ENCODE measurements at places on chromosomes 7 and 10.

DNA sequence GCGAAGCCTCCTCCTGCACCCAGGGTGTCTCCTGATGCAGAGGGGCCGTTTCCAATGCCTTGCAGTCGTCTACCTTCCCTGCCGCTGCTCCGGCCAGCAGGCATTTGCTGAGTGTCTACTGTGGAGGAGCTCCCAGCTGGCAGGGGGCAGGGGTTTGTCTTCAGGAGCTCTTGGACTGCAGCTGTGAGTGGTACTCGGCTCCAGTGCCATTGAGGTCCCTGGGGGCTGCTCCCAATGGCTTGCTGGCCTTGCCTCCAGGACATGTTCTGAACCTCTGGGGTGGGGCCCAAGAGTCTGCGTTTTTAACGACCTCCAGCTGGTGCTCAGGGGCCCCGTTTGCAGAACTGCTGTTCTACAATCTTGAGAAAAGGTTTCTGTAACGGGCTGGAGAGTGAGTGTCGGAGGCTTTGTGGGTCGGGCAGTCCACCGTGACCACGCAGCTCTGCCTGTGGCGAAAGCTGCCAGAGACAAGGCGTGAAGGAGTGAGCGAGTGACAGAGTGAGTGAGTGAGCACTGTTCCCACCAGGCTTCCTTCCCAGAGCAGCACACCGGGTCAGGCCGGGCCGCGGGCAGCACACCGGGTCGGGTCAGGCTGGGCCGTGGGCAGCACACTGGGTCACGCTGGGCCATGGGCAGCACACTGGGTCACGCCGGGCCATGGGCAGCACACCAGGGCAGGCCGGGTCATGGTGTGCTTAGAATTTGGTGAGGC is 520.2 kb downstream of the PTPRN2 start:
- DNase-seq: no peak

DNA sequence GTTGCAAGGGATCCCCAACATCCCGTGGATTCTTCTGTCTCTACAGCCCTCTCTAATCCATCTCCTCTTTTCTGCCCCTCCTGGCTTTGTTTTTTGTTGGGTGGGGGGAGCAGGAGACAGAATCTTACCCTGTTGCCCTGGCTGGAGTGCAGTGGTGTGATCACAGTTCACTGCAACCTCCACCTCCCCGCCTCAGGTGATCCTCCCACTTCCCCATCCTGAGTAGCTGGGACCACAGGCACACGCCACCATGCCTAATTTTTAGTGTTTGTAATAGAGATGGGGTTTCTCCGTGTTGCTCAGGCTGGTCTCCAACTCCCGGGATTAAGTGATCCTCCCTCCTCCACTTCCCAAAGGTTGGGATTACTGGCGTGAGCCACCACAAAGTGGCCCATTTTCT is 121.8 kb downstream of the MYL10 start:
- no peak for DNase-seq

DNA sequence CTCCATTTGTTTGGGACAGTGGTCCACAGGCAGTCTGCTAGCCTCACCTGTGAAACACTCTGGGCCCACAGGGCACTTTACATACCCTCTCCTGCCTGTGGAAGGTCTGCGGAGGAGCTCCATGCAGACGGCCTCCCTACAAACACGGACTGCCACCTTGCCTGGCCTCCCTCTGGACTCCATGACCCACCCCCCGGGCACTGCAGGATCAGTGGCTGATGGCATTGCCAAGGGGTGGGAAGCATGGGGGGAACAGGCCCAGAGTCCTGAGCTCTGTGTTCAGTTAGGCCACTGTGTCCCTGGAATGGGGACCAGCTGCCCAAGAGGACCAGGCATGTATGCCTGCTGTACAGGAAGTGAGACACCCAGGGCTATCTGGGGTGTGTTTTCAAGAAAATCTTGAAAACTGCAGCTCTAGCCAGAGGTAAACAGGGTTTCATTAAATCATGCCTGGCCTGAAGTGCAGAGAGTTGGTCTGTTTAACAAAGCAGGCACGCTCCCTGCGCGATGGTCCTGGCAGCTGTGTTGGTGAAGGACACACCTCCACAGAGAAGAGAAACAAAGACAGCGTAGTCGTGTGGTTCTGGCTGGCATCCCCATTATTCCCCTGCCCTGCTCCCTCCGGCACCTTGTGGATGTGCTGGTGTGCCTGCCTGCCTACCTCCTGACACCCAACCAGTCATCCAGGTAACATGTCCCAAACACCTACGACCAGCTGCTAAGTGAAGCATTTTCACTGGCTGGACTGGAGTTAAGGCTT is 470.8 kb upstream of the ZMIZ1 start:
- DNase-seq: no peak

DNA sequence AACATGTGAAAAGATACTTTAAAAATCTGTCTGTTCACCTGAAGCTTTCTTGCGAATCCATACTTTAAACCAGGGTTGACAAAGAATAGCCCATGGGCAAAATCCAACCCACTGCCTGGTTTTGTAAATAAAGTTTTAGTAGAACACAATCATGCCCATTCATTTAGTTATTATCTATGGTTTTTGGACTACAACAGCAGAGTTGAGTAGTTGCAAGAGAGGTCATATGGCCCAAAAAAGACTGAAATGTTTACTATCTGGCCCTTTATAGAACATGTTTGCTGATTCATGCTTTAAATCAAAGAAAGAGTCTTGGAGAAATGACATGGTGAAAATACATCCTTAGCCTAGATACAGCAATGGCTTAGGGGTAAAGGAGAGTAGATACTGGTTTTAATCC is 356.2 kb downstream of the RNLS start:
- DNase-seq: no peak

DNA sequence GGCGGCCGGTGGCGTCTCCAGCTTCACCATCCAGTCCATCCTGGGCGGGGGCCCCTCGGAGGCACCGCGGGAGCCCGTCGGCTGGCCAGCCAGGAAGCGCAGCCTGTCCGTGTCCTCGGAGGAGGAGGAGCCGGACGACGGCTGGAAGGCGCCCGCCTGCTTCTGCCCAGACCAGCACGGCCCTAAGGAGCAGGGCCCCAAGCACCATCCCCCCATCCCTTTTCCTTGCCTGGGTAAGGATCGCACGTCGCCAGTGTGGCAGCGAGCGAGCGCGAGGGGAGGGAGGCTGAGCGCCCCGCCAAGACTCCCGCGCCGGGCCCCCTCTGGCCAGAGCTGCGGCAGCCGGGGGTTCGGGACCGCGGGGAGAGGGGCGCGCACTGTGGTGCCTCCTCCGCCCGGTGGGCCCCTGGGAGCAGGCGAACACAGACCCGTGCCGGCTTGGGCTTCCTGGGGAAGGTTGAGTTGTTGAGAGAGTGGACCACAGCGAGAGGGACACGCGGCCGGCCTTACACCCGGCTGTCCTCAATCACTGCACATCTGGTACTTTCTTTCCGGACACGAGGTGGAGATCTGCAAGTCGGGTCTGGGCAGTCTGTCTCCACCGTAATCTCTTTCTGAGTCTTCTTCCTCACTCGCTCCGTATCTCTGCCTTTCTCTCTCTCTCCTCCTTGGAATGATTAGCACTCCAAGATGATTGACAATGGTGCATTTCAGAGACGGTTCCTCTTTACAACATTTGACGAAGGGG is 652 bp downstream of the HMX2 start:
- DNase-seq: no peak

- DNase-seq: no peak
Measured at GRCh38 chr10:127805950-127806349, 69.0 kb downstream of the FOXI2 start.

- no peak for DNase-seq
Measured at GRCh38 chr10:70283071-70283444, 746 bp downstream of the NPFFR1 start.

GRCh38 chr7:10662982-10663884 is 310.4 kb upstream of the PHF14 start:
- no peak for DNase-seq

DNA sequence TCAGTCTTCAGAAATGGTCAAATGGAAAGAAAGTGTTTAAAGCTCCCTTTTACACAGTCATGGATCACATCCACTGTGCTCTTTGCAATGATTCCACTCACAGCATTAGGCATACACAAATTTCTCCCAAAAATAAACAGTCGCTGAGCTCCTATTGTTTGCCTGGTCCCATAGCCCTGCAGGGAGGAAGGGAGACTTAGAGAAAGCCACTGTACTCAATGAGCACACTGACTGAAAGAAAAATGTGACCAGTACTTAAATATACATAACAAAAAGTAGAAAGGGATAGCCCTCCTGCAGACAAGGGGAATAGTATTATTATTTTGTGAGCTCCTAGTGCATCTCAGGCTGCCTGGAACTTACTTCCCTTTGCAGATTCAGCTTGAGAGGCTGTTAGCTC is 853.2 kb downstream of the GRID1 start:
- no peak for DNase-seq

- no peak for DNase-seq
Measured at GRCh38 chr7:159147687-159148086, 3.0 kb upstream of the VIPR2 start.

- DNase-seq: peak; percentile 51
Measured at GRCh38 chr10:43304687-43305333, 37.9 kb upstream of the RASGEF1A start.

DNA sequence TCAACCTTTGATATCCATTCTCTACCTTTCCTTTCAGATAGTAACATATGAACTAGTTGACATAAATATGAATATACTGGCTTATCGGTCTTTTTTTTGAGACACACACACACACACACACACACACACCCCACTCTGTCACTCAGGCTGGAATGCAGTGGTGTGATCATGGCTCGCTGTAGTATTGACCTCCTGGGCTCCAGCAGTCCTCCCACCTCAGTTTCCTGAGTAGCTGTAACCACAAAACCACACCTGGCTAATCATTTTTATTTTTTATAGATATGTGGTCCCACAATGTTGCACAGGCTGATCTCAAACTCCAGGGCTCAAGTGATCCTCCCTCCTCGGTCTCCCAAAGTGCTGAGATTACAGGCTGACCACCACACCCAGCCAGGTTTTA is 14.2 kb upstream of the NT5C3A start:
- DNase-seq: no peak

GRCh38 chr7:41731493-41732435 is 28.9 kb upstream of the INHBA start:
- DNase-seq: no peak

GRCh38 chr10:121981346-121981745 is 6.3 kb upstream of the NSMCE4A start:
- DNase-seq: no peak

- peak; percentile 3 for DNase-seq
Measured at GRCh38 chr10:21649454-21649872, 115.4 kb downstream of the MLLT10 start.

DNA sequence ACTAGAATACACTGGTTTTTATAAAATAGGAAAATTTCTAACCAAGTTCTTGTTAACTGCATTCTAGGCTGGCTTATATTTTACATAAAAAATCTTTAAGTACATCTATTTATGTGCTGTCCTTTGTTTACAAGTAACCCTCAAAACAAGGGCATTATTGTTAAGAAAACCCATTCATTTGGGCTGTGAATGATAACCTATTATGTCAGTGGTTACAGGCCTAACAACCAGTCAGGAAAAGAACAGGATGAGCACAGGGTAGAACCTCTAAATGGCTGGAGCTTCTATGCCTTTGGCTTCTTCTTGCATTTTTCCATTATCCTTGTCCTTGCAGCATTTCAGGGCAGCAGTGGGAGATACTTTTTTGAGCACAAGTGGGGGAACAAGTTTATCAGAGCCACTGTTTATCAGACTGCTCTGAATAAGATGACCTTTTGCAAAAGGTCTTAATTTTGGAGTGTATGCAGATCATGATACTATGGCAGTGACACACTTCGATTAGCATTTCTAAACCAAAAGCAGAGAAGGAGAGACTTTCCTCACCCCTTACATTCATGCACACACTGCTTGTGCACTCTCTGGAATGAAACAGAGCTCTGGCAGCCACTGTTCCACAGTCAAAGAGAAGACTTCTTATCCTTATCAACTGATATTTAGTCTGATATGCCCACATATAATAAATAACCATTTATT is 10.9 kb downstream of the GPR37 start:
- DNase-seq: no peak

- DNase-seq: no peak
Measured at GRCh38 chr10:1483246-1483645, 254.1 kb downstream of the ADARB2 start.

GRCh38 chr10:3623746-3624145 is 161.3 kb downstream of the KLF6 start:
- no peak for DNase-seq

- peak; percentile 52 for DNase-seq
Measured at GRCh38 chr7:16982640-16983350, 101.0 kb upstream of the AGR3 start.

DNA sequence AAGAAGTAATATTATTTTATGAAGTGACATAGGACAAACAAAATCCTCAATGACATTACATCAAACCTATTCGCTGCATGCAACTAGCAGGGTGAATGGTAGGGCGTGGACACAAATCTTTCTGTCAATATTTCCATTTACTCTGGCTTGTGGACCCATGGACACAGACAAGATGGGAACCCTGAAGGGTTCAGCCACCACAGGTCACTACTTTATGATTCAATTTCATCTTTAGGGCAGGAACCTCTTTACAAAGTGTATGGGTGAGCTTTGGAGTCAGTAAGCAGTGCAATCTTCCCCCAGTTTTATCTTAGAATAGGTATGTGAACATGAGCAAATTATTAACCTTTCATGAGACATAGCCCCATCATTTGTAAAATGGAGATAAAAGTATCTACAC is 982.4 kb upstream of the LRRTM3 start:
- no peak for DNase-seq

DNA sequence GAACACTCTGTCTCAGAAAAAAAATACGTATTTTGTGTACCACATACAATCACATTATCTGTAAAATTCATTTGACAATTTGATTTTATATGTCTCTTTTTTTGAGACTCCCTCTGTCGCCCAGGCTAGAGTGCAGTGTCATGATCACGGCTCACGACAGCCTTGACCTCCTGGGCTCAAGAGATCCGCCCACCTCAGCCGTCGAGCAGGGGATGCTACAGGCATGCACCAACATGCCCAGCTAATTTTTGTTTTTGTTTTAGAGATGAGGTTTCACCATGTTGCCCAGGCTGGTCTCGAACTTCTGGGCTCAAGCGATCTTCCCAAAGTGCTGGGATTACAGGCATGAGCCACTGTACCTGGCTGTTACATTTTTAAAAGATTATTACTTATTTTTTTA is 11.6 kb upstream of the BAZ1B start:
- DNase-seq: no peak

DNA sequence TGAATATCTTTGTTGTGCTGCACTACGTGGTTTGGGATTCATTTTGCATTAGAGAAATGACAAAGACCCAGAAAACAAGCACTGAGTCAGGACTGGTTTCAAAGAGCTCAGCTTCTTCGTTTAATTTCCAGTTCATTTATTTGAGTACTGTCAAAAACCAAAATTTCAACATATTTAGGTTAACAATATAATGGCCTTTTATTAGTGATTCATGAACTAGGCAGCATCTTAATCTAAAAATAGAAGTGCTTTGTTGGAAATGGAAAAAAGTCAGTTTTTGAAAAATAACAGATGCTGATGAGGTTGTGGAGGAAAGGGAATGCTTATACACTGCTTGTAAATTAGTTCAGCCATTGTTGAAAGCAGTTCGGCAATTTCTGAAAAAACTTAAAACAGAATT is 856.4 kb downstream of the LRMDA start:
- no peak for DNase-seq
